ENCODE measurements at places on chromosomes 1 and 21.

- DNase-seq = no peak
Measured at GRCh38 chr1:11641776-11642305, 12.4 kb downstream of the FBXO2 start.

DNA sequence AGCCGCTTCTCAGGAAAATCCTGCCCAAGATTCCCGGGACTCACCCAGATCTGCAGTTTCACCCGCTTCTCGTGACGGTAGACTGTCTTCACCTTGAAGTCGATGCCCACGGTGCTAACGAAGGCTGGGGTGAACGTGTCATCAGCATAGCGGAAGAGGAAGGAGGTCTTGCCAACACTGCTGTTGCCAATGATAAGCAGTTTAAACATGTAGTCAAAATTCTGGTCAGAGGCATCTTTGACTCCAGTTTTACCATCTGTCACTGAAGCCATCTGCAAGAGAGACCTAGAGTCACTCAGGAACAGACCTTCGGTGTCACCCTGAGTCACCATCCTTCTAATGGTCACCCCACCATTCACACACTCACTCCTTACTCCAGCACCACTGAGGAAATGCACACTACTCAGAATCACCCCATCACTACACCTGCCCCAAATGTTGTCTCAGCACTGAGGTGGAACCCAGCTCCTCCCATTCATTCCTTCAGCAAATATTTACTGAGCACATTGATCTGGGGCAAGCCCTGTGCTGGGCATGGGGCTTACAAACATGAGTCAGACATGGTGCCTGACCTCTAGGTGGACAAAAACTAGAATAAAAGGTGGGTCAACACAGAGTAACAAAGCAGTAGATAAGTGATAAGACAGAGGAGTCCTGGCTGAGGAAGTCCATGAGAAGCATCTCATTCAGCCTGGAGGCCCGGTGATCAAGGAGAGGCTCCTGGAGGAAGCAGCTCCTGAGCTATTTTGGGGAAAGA, 13.5 kb downstream of the RAB3B start:
- DNase-seq = no peak

GRCh38 chr1:216779686-216780085, 56.5 kb upstream of the ESRRG start:
- DNase-seq = no peak

DNA sequence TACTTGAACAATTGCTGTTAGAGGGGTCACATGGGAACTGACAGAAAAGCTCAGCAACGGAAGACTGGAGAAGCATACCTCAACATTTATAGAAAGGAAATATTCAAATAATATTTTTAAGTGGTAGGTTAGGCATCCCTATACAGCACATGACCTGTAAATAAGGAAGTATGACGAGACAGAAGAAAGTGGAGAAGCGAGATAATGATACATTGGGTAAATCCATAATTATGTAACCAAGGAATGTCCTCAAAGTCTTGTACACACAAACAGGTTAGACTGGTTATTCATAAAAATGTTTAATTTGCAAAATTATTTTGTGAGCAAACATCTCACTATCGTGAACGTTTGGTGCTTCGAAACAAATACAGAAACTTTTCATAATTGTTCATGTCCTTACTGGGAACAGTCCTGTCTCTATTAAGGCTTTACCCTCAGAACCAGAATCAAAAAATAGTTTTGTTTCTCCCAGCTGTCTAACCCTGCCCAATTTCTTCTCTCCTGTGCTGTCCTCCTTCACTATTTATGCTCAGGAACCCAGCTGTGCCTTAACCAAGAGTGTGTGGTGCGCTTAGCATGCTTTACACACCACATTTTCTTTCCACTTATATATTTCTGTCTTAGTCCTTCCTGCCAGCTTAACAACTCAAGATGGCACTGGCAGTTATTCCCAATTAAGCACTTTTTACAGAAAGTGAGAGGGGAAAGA, 10.2 kb downstream of the KMO start:
- no peak for DNase-seq

GRCh38 chr1:109728870-109729269, 12.0 kb downstream of the GSTM3 start:
- no peak for DNase-seq

Data from naive thymus-derived CD8-positive, alpha-beta T cell (primary cell).